ENCODE measurements at places on chromosomes 1 and 21.
A peak's percentile ranks its signal among the peaks of the same experiment; 100 is the strongest.

DNA sequence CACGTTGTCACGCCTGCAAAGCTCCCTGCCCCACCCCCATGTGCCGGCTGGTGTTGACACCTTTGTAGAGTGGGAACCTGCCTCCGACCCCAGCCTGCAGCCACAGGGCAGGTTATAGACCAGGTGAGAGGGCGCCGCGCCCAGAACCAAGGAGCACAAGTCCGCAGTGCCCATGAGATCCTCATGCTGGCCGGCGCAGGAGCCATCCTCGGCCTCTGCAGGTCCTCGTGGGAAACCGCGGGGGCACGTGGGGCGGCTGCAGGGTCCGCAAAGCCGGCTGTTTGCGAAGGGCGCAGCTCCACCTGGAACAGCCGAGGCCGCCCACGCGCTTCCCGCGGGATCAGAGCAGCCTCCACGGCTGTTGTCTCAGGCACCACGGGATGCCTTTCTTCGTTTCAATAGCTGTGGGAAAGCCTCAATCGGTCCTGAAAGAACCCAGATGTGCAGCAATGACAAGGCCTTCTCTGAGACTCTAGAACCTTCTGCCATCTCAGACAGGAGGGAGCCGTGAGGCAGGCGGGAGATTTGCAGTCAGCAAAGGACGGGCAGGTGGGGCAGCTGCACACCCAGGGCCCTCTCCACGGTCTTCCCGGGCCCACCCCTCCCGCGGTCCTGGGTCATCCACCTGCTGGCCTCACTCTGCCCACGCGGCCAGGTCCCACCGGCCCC lies 29.9 kb downstream of the POFUT2 start:
- no peak for DNase-seq

DNA sequence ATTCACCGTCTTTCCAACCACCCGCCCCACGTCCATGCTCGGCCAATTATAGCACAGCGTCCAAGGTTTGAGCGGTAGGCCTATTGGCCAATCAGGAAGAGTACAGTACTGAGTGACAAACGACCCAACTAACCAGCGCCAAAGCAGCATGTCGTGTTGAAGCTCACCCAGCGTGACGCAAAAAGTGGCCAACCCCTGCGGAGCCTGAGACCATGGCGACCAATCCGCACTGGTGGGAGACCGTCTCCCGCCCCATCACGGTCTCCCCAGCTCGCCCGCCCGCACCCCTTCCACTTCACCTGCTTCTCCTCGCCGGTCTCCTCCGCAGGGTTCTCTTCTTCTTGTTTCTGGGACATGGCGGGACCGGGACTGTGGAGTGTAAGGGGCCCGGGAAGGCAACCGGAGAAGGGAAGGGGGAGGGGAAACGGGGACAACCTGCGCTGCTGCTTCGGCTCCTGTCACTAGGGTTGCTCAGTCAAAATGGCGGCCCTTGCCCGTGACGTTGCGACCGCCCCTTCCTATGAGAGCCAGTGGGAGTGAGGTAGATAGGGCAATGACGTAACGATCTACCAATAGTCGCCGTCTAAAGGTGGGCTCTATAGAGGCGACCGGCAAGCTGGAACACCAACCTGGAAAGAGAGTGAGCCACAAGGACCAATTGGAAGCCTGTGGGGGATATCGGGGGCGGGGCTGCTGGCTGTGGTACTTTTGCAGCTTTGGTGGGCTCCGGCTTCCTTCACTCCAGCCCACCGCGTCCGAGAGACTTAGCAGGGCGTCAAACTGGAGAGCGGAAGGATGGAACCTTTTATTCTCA lies at the start of gene ENSA:
TSS of gene ENSA (minus strand) at position 498 of the 814 bp plus-strand sequence. CDS start at position 356, 142 bp downstream.
- peak; percentile 86 for DNase-seq

DNA sequence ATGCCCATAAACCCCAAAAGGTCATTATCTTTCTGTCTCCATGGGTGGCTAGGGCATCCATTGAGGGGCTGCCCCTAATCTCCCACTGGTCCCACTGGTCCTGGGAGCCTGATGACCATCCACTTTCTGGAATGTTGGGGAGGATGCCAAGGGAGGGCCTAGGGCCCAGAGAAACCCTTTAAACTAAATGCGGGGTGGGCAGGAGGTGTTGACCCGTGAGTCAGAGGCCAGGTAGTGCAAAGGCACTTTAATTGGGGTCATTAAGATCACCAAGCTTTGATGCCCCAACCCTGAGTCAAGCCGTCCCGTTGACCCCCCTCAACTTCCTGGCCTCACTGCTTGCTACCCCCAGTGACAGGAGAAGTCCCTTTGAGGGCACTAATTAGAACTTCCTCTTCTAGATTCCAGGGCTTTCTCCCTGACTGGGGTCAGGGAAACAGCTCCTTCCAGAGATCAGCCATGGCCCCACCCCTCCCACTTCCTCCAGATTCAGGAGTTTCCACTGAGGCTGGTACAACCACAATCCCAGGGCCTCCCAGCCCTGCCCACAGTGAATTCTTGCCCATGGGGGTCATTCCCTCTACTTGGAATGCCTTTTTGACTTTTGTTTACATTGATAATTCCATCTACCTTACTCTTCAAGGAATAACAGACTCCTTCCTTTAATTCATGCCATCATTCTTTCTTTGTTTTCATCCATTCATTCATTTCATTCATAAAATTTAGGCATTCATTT lies 15.5 kb upstream of the SERINC2 start:
- no peak for DNase-seq

DNA sequence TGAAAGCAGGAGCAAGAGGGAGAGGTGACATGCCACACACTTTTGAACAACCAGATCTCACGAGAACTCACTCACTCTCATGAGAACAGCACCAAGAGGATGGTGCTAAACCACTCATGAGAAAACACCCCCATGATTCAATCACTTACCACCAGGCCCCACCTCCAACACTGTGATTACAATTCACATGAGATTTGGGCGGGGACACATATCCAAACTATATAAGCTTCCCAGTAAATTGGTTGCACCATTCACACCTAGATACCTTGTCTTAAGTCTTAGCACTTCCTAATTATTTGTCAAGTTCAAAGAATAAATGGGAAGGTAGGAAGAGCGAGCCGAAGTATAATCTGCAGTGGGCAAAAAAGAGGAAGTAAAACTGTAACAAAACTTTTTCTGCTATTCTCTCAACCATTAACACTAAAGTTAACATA lies 34.3 kb downstream of the AMY1C start:
- DNase-seq: no peak

DNA sequence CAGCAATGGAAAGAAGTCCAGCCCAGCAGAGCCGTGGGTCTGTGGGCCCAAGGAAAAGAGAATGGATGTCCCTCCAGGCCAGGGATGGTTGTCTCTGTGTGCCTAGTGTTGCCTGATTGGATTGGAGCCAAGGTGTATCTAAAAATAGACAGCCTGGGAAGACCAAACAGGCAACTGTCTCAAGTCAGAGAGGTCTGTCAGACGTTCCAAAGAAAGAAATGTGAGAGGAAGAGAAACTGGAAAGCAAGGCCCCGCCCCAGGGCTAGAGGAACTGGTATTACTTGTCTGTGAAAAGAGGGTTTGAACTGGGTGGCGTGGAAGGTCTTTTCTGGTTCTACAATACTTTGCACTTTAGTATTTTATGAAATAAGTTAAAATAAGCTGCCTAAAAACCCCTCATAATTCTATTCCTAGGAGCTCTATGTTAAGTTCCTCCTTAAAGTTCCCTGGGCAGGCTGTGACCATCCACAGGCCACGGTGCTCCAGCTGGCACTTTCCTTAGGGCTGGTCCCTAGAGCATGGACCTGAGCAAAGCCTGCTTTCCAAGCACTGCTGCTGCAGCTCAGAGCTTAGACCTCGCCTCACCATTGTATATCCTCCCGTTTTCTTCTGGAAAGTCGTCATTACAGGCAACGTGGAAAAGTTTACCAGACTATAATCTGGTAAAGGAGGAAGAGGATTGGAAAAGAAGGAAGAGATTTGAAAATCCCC lies 151.6 kb downstream of the DISC1 start:
- no peak for DNase-seq

- DNase-seq: no peak
Measured at GRCh38 chr1:73771396-73771795, 426.6 kb downstream of the LRRIQ3 start.

- DNase-seq: no peak
Measured at GRCh38 chr1:205441318-205441633, 14.6 kb downstream of the BLACAT1 start.

GRCh38 chr1:151579436-151580225 lies 32.2 kb upstream of the SNX27 start:
- no peak for DNase-seq

DNA sequence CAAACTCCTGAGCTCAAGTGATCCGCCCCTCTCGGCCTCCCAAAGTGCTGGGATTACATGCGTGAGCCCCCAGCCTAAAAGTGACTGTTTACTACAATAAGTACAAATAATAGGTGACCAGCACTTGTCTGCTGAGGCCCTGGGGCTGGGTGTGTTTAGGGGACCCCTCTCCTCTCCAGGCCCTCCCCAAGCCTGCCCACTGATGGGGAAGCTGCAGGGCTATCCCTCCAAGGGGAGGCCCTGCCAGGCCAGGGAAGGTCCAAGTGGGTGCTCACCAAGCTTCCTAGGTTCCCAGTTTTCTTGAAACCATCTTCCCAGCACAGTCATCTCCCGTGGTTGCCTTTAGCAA lies 60.7 kb downstream of the H3-3A start:
- no peak for DNase-seq

GRCh38 chr1:38613996-38614395 lies 245.6 kb downstream of the RRAGC start:
- DNase-seq: no peak

- no peak for DNase-seq
Measured at GRCh38 chr1:227903614-227904501, 43.9 kb downstream of the WNT9A start.

DNA sequence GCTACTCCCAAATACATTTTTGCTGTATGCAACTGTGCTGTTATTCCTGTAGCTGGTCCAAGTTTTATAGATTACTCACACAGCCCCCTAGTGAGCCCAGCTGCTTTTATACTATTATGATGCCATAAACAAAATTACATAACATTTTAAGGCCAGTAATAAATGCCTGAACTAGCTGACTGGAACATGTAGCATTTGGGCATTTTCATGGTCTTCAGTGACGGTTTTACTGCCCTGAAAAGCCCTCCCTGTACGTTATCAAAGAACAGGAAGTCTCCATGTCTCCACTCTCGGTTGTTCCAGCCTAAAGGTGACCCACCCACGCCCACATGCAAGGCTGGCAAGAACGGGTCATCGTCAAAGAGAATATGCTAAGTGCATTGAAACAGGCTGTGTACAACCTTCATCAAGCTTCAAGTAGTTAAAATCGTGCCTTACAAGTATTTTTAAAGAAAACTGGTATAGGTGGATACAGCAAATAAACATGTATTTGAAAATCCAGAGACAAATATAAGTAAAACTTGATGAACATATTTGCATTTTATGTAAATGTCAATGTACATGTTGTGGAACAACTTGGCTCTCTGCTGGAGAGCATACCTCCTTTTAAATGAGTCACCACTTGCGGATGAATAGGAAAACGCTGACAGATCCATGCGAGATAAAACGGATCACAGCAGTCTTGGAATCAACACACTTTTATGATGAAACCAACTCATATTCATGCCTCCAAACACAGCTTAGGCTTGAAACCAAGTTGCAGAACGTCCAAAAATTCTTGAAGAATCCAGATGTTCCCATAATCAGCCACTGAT lies 520.5 kb downstream of the SMYD3 start:
- DNase-seq: no peak

DNA sequence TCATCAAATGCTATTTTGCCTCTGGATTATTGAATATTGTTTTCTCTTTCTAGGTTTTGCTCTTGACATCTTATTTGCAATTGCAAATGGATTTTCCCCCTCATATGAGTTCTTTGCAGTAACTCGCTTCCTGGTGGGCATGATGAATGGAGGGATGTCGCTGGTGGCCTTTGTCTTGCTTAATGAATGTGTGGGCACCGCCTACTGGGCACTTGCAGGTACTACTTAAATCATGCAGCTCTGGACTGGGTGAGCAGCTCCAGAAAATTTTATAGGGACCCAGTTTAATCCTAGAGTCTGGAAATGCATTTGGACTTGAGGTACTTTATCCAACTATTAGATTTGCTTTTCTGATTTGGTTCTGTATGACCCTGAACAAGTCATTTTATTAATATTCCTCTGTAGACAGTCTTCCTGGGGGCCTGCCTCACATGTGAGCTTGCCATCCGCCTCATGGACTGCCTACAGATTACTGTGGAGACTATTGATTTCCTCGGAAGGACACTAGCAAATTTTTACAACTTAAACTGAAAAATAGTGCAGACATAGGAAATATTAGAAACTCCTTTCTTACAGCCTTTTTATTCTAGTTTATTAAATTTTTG lies 44.5 kb downstream of the SLC22A15 start:
- DNase-seq: no peak

- no peak for DNase-seq
Measured at GRCh38 chr1:832136-832535, 91.6 kb upstream of the SAMD11 start.

DNA sequence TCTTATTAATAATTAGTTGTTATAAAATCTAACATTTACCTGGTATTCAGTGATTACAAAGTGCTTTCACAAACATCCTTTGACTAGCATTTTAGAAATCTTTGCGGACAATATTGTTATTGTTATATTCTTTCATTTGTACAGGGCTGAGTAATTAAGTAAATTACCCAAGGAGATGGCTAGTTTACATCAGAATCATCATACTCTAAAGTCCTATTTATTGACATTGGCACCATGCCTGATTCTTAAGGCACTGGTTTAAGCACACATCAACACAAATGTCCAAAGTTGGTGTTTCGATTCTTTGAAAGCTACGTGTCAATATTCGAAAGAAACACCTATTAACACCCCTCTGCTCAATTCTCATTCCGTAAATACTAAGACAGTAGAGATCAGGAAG lies 424.6 kb upstream of the CHRM3 start:
- DNase-seq: no peak

GRCh38 chr1:110067893-110068645 lies 2.4 kb downstream of the ALX3 start:
- DNase-seq: no peak

- no peak for DNase-seq
Measured at GRCh38 chr21:37452227-37452626, 85.7 kb downstream of the DYRK1A start.

DNA sequence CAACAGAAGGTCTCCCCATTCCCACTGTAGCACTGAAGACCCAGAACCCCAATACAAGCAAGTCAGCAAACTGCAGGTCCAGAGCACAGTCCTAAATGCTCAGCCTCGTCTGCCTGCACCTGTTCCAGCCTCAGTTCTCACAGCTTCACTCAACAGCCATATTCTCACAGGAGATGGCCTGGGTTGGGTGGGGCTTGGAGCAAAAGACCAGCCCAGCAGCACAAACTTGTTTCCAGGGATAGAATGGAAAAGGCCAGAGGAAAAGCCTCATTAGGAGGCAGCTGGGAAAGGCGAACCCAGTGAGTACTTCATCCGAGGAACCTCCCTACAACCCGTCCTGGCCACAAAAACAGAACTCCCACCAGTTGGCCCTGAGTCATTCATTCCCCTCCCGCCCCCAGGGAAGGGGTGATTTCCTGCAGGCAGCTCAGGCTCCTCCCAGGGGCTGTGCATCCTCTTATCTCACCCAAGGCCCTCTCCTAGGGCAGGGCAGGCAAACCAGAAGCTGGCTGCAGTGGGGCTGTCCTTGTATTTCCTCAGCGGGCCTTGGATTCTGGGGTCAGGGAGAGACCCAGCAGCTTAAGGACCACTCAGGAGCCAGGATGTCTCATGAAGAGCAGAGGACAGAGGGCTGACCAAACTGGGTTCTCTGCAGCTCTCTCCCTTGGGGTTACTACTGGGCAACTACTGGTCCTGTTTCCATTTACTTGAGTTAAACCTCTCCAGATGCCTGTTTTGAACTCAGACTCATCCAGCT lies 7.4 kb upstream of the MPL start:
- DNase-seq: no peak

GRCh38 chr1:21932127-21932526 lies 5.0 kb downstream of the HSPG2 start:
- DNase-seq: no peak

Measured in stimulated activated CD8-positive, alpha-beta memory T cell treated with anti-CD3 and anti-CD28 coated beads, Interleukin-2, amount 100 ng/mL, for 1 hour (primary cell).